ENCODE measurements at places on chromosomes 4 and X. TPM values are rescaled to one million over a fixed set of nuclear protein-coding genes. Genes with fewer than 3 reads are reported as not detected.

The FAM184B gene
- total RNA-seq = under 0.01 TPM

The HTR2C gene
- under 0.01 TPM for total RNA-seq

The LUZP4 gene
- not detected for total RNA-seq

The NAT8L gene
- total RNA-seq = 0.12 TPM

The GABRQ gene
- total RNA-seq = 2.5 TPM

The POLN gene
- 2.9 TPM for total RNA-seq

The TLR1 gene
- 2.5 TPM for total RNA-seq

The PCYT1B gene
- 2.1 TPM for total RNA-seq

The NHS gene
- 2.3 TPM for total RNA-seq

The CXorf49 gene
- not detected for total RNA-seq

The TMEM150C gene
- total RNA-seq = 0.44 TPM

The HELQ gene
- total RNA-seq = 16.5 TPM

The ASB12 gene
- not detected for total RNA-seq

The ADAMTS3 gene
- total RNA-seq = 3.6 TPM

The KIT gene
- 0.89 TPM for total RNA-seq

The XAGE2 gene
- total RNA-seq = not detected

The SLC6A8 gene
- 7.0 TPM for total RNA-seq

The DCTD gene
- total RNA-seq = 110 TPM

The MAGEE1 gene
- 1.6 TPM for total RNA-seq

The MMRN1 gene
- 0.77 TPM for total RNA-seq

The YY2 gene
- 2.6 TPM for total RNA-seq

The FDCSP gene
- total RNA-seq = not detected

The DMRTC1 gene
- total RNA-seq = not detected

The NDP gene
- 0.87 TPM for total RNA-seq

The PDK3 gene
- 12.6 TPM for total RNA-seq
